NCI-H2171 (cell line): ENCODE measurements at places on chromosomes 6 and 20.

- DNase-seq, result no peak
Measured at GRCh38 chr20:51966296-51966971, 164.1 kb upstream of the SALL4 start.

GRCh38 chr6:20916086-20916485, 381.8 kb downstream of the CDKAL1 start:
- no peak for DNase-seq

- DNase-seq, result no peak
Measured at GRCh38 chr20:4563031-4563430, 158.7 kb upstream of the PRND start.

- no peak for DNase-seq
Measured at GRCh38 chr20:32804817-32805216, 14.9 kb upstream of the MAPRE1 start.

GRCh38 chr6:137218473-137218916, 690 bp downstream of the IFNGR1 start:
- no peak for DNase-seq

DNA sequence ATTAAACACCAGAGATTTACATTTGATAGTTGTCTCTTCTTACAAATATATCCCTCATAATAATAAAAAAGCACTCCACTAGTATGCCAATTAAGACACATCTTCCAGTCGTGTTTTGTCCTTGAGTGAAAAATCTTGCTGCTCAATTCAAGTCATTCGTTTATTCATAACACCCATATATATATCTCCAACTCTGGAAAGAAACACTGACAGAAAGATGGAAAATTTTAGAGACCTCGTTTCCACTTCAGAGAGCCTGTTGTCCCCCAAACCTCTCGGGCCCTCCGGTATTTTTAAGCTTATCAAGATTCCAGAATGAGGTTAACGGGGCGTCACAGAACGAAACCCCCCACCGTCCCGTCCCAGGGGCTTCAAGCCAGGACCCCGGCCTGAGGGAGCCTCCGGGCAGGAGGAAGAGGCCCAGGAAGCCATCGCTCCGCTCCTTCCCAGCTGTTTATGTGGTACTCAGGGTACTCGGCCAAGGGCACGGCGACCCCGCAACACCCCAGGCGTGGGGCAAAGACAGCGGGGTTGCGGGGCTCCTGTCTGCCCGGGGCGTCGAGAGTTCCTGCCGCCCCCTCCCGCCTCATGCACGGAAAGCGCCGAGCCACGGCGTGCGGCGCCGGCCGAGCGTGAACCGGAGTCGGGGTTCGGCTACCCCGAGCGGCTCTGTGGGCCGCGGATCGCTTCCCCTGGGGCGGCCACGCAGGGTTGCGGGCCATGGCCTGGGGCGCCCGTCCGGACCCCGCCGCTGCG, 623 bp upstream of the SNX9 start:
- DNase-seq, result no peak

DNA sequence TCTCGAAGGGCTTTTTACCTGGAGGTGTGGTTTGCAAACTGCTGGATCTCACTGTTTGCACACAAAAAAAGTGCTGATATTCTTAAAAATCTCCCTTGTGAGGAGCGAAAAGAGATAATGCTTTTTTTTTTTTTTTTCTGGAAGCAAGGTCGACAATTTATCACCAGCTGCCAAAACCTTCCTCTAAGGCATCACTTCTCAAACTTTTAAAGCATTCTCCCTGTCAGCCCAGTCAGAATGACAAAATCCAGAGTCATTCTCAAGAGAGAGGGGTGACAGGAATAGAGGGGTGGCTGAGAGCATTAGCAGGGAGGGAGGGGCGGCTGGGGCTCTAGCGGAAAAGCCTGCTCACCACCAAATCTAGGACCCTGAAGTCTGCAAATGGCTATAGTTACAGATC, 137.2 kb upstream of the ARMC2 start:
- no peak for DNase-seq

GRCh38 chr20:49867453-49868215, 47.7 kb downstream of the SPATA2 start:
- no peak for DNase-seq

- DNase-seq, result no peak
Measured at GRCh38 chr6:113713665-113714064, 143.5 kb upstream of the MARCKS start.

DNA sequence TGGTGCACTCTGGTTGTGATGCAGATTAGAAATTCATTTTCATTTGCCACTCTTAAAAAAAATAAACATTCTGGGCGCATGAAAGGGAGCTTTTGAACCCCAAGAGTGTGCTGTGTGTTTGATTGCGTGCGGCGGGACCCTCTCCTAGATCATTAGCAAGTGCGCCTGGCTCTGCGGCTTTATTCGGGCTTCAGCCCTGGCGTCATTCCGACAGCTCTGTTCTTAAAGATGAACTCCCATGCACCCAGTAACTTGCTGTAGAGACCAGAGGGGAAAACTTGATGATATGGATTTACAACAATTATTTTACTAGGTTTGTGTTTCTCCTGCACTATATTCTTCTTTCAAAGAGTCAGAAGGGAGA, 48.9 kb upstream of the ARMC2 start:
- no peak for DNase-seq

DNA sequence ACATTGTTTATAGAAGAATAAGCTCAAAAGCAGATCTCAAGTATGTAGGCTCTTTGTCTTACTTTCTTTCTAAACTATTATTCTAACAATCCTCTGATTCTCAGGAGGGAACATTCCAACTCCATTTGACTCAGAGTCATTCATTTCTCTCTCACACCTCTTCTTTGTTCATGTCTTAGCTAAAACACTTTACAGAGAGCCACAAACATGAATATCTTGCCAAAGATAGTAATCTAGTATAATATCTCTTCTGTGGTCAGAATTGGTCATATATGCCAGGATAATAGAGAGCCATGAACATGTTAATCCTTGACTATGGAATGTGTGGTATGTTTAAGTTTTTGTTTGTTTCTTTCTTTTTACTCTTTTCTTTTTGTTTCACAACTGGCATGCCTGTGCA, 456.0 kb upstream of the PTCHD4 start:
- no peak for DNase-seq

DNA sequence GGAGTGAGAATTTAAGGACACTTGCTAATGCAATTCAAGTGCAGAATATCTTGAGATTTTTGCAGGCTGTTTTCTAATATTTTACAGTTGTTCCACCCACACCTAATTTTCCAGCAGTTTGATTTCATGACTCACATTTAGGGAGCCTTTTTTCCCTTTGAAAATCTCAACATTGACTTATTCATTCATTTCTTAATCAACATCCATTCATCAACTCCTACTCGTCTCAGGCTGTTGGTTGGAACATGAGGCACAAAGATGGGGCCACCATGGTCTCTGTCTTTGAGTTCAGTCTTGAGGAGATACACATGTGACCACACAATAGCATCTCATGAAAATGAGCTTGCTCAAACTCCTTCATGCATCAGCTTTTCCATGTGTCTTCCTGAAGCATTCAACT, 135.6 kb downstream of the UNC5CL start:
- no peak for DNase-seq

GRCh38 chr6:109896341-109896740, 81.8 kb upstream of the GPR6 start:
- DNase-seq, result no peak

GRCh38 chr6:67880939-67881705, 754.0 kb upstream of the ADGRB3 start:
- no peak for DNase-seq

GRCh38 chr6:56862415-56863175, 92.3 kb upstream of the BEND6 start:
- no peak for DNase-seq

GRCh38 chr20:45993197-45993951, 15.3 kb upstream of the MMP9 start:
- DNase-seq, result no peak

DNA sequence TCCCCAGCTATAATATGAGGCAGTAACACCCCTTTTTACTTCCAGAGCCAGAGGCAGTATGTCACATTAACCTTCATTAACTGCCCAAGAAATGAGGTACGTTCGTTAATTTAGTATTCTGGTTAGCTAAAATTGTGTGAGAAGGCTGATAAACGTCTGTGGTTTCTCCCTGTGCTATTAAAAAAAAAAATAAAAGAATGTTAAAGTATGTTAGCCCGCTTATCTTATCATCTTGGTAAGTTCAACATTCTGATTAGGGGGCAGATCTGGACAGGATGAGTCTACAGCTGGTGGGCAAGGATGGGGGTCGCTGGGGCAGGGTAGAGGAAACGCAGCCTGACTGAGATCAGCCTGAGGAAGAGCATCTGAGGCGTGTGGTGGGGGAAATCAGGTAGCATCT, 154.0 kb downstream of the PRL start:
- DNase-seq, result no peak

DNA sequence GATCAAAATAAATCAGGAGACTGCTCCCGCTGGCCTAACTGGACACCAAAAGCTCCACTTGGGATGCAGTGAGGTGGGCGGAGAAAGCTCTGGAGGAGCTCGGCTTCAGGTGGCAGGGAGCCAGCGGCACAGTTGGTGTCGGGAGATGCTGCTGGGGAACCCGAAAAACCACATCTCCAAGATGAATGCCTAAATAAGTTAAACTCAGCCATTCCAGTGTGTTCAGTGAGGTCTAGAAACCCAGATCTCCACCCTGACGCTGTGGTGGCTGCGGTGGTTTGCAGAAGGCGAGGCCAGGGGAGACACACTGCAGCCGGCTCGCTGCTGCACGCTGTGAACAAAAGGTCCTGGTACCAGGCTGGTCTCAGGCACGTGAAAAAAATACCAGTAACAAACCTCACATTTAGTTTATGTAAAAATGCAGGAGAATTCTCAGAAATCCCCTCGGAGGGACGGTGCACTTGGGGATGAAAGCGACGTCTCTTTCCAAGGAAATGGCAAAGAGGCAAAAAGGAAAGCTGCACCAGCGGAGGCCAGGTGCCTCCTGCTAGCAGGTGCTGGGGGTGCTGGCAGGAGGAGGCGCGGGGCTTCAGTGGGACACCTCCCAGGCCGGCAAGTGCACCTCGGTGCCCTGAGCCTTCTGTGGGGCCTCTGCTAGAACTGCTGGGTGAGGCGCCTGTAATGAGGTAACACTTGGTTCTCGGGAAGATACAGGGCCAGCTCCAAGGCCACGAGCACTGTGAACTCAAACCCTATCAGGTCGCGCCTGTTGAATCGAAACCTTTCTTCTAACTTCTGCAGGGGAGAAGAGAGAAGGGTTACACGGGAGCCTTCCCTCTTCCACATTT, 3.6 kb downstream of the RPS21 start:
- no peak for DNase-seq

DNA sequence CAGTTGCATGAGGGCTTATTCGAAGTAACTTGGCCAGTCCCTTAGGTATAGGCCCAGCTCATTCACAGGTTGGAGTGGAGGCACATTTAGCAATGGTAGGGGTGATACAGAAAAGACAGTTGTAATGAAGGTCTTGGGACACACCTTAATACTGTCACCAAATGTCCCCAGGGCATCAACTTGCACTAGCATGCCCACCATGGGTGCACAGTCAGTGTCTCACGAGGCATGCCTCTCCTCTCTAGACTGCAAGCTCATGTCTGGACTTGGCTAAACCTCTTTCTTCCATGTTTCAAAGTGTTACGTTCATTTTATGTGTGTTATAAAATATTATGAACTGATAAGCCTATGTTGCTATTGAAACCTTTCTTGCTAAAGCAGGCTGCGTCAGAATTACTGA, 124.0 kb upstream of the ECI2 start:
- DNase-seq, result no peak
